ENCODE measurements at places on chromosomes 3 and 15.

- DNase-seq: no peak
Observed at GRCh38 chr3:159950156-159950898, 38.3 kb upstream of the IL12A start.

DNA sequence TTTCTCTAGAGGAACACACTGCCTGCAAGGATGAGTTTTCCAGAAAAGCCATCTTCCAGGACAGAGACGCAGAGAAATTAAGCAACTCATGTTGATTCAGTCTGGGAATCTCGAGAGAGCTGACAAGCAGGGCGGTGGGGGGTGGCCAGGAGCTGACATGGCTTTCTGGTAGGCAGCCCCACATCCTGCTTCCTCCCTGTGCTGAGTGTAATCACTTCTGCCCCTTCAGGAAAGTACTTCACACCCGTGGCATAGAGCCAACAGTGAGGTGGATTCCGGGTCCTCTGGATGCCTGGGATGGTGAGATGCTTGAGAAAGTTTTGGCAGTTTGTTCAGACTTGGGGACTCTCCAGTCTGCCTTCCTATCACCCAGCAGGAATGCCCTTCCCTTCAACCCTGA is 221.1 kb downstream of the SLCO3A1 start:
- DNase-seq: no peak

DNA sequence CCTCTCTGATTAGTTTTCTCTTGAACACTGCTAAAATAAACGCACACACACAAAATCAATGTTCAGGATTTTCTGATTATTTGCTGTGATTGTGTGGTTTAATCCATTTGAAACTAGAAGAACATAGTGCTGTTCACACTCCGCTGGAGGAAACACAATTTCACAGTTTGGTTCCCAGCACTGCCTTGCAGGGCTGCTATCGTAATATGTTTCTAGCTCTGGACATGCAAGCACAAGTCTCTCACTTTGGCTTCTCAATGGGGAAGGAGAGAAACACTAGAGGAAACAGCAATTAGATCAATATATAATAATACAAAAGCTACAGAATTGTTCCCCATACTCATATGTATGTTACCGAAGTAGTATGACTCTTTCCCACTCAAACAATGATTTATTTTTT is 299.5 kb downstream of the NSUN3 start:
- DNase-seq: no peak

DNA sequence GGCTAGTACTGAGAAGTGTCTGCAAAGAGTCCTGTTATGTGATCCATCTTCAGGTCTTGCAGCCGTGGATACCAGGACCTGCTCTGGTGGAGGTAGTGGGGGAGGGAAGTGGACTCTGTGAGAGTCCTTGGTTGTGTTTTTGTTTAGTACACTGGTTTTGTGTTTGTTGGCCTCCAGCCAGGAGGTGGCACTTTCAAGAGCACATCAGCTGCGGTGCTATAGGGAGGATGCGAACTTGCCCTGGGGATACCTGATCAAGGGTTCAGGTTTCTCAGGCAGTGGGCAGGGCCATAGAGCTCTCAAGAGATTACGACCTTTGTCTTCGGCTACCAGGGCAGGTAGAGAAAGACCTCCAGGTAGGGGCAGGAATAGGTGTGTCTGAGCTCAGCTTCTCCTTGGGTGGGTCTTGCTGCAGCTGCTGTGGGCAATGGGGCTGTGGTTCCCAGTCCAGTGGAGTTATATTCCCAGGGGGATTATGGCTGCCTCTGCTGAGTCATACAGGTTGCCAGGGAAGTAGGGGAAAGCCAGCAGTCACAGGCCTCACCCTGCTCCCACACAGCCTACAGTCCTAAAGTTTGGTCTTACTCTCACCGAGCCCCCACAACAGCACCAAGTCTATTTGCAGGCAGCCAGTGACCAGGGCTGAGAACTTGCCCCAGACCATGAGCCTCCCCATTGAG is 132.8 kb upstream of the NPHP3 start:
- no peak for DNase-seq

DNA sequence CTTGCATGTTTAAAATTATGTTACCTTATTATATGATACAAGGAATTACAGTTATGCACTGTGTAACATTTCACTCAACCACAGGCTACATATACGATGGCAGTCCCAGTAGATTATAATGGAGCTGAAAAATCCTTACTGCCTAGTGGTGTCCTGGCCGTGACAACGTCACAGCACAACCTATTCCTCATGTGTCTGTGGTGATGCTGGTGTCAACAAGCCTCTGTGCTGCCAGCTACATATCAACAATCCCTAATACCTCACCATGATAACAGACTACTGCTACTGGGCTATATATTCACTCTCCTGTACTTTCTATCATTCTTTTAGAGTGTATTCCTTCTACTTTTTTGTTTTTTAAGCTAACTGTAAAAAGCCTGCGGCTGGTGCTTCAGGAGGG is 80.2 kb upstream of the OCA2 start:
- no peak for DNase-seq

DNA sequence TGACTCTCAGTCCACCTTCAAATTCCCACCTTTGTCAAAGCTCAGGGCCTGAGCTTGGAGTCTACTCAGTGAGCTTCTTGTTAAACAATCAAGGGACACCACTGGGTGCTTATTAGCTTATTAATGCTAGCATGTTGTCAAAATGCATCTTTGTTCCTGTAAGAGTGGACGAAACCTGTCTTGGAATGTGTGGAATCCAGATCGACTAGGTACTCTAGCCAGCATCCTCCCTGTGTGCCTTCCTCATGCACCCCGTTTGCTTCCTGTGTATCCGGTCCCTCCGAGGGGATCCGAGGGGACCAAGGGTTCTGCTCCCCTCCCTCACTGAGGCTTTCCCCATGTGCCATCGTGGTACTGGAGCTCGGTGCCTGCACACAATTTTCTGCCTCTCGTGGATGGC is 75.7 kb upstream of the UBE3A start:
- no peak for DNase-seq

- no peak for DNase-seq
Observed at GRCh38 chr15:70210528-70210927, 112.8 kb upstream of the TLE3 start.

DNA sequence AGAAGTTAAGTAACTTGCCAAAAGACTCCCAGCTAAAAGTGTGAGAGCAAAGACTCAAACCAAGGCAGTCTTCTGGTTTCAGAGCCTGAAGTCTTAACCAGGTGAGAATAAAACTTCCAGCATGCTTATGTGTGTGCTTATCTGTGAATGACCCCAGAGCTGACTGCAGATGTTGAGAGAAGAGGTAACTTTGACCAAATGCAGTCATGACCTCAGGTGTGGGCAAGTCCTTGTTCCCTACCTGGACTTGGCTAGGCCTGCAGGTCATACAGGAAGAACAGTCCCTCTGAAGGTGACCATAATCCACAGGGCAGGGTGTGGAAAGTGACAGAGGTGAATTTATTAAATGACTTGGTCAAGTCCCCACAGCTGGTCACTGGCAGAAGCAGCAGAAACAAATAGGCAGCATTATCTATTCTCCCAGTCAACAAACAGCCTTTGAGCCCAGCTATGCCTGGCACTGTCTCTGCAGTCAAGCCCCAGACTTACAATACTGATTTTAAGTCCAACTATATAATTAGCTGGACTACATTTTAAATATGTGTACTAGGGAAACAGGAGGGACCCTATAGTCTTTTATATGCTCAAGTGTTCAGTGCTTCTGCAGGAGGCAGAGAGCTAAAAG is 3.0 kb upstream of the CPEB1 start:
- no peak for DNase-seq

- no peak for DNase-seq
Observed at GRCh38 chr3:25483456-25483855, 55.4 kb downstream of the RARB start.
